ENCODE measurements at places on chromosomes 7 and 10.

GRCh38 chr10:23202779-23203178 is 10.7 kb downstream of the PTF1A start:
- DNase-seq: no peak

- DNase-seq: no peak
Measured at GRCh38 chr10:83952314-83952713, 187.0 kb upstream of the GHITM start.

DNA sequence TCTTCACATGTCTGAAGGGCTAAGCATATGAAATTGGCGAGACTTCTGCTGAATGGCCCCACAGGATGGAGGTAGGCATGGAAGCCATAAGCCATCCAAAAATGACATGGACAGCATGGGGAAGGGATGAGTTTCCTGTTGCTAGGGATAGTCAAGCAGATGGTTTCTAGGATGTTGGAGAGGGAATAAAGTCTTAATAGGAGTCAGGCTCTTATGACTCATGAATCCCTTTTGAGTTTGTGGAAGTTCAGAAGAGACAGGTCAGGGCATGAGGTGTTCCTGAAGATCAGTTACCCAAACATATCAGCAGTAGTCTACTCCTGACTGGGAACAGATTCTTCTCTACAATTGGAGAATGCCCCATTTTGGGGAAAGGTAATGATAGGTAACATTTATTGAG is 243.9 kb downstream of the REEP3 start:
- no peak for DNase-seq

GRCh38 chr7:151439855-151440798 is at the start of gene CRYGN:
CRYGN (minus strand) TSS chr7:151440141; CDS start chr7:151439917, 224 bp downstream.
- peak; percentile 65 for DNase-seq

GRCh38 chr10:69377933-69378332 is 38.8 kb downstream of the TACR2 start:
- no peak for DNase-seq

- no peak for DNase-seq
Measured at GRCh38 chr7:148914208-148914777, 30.2 kb upstream of the EZH2 start.

DNA sequence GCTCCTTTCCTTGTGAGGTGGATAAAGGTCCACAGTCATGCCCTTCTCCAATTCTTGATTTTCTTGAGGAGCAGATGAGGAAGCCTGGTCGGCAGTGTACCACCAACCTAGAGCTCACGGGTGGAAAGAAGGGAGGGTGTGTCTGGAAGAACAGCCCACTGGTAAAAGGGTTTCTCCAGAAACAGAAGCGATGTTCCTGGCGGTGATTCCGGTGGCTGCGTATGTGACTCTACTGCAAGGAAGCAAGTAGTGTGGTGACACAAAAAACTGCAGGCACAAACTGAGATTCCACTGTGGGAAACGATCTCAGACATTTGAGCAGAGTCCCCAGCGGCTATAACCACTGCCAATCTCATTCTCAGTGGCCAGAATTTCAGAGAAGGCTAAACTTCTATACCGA is 65.9 kb upstream of the ATP6V0A4 start:
- DNase-seq: no peak

GRCh38 chr10:129532838-129533237 is 65.8 kb downstream of the MGMT start:
- no peak for DNase-seq

DNA sequence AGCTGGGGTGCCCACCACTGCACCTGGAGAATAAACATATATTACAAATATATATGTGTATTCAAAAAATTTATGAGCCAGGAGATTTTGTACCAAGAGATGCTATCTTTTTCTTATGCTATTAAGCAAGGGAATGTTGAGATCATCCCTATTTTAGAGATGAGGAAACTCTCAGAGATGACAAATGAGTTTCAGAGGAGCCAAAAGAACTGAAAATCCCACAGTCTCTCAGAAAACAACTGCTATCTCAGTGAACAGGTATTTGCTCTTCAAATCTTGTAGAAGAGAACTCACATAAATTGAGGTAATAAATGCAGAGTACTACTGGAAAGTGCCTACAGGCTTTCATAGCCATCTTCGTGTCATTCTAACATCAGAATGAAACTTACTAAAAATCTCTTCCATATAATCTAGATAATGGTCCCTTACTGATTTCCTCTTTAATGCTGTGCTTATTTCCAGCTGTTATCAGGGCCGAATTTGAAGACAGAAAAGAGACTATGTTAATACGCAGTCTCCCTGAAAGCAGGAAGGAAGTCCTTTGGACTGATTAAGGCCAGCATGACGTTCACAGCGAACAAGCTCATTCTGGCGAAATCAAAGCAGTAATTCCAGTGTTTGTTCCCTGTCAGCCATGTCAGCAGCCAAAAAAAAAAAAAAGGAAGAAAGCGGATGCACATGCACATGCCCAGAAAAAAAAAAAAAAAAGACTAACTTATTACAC is 29.4 kb upstream of the ANAPC16 start:
- DNase-seq: no peak

DNA sequence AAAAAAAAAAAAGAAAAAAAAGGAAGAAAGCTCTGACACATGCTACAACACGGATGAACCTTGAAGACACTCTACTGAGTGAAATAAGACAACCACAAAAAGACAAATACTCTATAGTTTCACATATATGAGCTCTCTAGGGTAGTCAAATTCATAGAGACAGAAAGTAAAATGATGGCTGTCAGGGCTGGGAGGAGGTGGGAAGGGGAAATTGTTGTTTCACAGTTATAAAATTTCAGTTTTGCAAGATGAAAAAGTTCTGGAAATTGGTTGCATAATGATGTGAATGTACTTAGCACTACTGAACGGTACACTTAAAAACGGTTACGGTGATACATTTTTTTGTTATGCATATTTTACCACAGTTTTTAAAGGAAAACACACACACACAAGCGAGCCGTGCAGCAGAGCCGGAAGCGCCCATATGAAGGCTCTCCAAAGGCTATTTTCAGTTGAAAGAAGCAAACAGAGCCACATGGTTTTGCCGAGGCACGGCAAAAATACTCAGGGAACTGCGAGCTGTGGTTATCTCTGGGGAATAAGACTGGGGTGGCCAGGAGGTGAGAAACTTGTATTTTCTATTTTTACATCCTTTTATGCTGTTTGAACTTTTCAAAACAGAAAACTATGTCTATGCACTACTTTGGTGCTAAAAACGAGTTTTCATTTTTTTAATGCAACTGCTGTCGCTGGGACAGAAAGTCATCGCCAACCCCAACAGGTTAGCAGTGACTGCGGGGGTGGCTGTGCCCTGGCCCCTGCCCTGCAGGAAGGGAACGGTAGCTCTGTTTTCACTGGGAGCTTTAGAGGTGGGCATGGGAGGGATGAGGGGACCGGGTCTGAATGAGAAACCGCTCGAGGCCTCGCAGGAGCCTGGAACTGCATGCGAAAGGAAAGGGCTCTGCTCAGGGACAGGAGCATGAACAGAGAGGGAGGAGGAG is 132.9 kb downstream of the OAT start:
- DNase-seq: no peak

GRCh38 chr10:77842652-77843212 is 83.8 kb downstream of the DLG5 start:
- no peak for DNase-seq

GRCh38 chr10:123496996-123497660 is 169.0 kb upstream of the GPR26 start:
- no peak for DNase-seq

DNA sequence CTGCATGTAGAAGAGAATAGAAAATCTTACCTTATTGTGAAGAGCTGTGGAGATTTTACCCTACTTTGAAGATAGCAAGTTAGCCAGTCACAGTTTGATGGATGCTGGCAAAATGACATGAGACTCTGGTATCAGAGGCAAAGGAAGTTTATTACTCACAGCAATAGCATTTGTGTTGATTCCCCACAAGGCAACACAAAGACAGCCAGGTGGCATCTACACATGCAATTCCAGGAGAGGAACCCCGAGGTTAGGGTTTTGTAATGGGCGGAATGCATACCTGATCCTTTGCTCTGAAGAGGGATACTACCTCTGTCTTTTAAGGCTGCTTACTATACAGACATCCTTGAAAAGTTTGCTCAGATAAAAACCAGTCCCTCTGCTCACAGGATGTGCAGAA is 59.5 kb downstream of the AHR start:
- DNase-seq: no peak

- no peak for DNase-seq
Measured at GRCh38 chr7:97120713-97121457, 3.4 kb downstream of the SDHAF3 start.

DNA sequence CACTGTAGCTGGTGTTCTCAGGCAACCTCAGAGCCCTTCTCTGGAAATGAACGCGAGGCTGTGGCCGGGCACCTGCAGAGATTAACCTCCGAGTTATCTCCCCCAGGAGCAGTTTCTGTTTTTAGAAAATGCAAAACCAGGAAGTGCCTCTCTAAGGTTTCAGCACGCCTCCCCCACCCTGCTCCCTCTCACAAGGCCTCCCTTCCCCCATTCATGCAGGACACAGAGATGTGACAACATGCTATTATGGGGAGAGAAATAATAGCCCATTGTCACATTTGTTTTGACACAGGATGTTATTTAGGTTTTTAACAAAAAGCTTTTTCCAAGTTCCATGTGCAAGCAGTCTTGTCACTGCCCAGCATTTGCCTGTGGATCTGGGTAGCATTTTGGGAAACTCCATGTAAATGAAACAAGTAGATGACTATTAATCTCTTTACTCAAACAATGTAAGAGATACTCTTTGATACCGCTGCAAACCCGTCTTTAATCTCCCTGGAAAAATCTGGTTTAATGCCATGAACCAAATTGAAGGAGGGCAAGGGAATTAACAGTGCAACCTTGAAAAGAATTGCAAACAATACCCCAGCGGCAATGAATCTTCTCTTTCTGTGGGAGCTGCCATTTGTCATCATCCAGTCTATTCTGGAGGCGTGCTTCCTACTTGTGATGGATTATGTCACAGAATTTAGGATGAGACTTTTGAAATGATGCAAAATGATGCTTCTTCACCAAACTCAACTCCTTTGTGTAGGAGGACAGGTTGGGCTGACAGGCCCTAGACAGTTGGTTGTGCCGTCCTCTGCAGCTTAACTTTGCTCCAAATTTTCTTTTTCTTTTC is 86.5 kb upstream of the NMT2 start:
- DNase-seq: no peak

DNA sequence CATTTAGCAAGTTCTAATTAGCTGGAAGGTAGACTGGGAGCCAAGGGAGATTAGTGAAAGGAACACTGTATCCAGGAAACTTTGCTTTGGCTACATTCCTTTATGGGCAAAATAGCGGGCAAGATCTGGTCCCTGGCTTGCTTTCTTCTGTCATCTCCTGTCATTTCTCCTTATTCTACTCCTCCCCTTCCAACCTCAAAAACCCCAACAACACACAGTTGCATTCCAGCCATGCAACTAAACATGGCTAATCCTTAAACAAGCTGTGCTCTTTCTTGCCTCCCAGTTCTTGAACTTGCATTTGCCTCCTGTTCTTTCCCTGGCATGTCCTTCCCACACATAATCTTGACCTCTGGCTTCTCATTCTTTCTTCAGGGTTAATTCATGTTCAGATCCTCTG is 59.5 kb upstream of the CDCA7L start:
- no peak for DNase-seq

- no peak for DNase-seq
Measured at GRCh38 chr10:8951440-8952089, 897.1 kb downstream of the GATA3 start.

DNA sequence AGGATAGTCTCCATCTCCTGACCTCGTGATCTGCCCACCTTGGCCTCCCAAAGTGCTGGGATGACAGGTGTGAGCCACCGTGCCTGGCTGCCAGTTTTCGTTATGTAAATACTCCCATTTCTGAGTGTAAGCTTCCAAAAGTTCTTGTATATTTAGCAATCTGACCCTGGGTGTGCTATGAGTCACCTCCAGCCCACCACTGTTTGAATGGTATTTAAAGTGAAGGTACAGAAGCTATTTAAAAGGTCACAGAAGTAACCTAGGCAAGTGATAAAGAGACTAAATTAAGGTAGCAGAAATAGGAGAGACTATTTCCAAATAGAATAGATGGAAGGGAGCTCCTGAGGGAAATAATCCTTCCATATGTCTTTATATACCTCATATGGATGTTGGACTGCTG is 3.9 kb upstream of the ANKRD7 start:
- DNase-seq: no peak

DNA sequence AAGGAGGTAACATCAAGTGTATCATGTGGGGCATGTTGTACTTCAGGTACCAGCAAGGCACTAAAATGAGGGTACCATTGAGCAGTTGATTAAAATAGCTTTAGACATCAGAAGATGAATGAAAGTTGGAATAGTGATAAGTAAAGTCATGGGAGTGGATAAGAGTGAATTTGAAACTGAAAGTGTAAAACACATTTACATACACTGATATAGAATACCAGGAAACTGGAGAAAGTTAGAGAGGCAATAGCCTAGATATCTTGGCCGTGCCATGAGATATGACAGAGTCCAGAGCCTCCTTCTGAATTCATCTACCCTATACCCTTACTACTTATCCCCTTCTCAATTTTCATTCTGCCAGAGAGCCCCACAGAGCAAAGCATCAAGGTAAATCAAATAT is 76.6 kb downstream of the GRM3 start:
- DNase-seq: no peak

GRCh38 chr7:143372070-143372469 is 9.1 kb upstream of the ZYX start:
- DNase-seq: no peak

DNA sequence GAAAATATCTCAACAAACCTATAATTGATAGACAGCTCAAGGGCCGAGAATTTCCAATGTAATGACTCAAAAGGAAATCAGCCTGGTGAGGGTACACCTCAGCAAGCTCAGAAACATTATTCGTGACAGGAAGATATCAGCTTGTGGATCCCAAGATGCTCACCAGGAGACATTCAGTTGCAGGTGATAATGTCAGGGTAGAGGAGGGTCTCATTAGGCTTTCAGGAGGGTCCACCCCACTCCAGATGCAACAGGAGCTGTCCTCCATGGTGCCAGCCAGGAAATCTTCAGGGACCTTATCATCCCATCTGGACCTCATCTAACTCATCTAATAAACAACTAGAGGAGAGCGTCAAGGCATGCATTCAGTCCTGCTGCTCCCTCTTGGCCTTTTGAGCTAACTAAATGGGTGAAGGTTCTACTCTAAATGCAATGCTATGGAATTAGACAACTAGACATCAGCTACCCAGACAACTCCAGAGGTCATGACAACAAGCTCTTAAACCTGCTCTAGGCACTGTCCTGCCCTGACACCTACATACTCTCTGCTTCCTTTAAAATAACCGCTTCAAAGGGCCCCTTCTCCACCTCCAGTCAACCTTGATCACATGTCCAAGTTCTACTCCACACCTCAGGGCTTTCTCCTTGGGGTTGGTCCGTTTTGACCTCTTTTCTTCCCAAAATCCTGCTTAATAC is 4.3 kb upstream of the GIMAP5 start:
- DNase-seq: no peak

DNA sequence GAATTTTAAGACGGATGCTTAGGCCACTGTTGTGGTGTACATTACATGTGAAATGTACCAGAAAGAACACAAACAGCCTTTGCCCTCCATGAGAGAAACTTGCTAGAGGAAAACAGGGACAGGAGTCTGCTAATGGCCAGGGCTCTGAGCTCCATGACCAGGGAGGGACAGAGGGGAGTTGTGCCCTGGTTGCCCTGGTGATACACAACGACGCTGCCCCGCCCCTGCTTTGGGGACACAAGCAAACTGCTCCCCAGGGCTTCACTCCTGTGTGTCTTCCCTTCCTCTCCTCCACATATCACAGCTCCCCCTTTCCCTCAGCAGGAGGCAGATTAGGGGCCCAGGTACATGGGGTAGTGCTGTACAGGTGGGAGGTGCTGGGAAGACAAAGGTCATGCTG is 36.2 kb downstream of the AMPH start:
- DNase-seq: no peak

- DNase-seq: no peak
Measured at GRCh38 chr7:158407581-158408317, 179.9 kb downstream of the PTPRN2 start.

Measured in thyroid gland (tissue), 4 donors.